ENCODE measurements at places on chromosomes 6 and 20. TPM values are rescaled to one million over a fixed set of nuclear protein-coding genes. Genes with fewer than 3 reads are reported as not detected.

The TFEB gene
- 7.8 TPM for total RNA-seq

The XKR7 gene
- not detected for total RNA-seq

The FOXQ1 gene
- 0.38 TPM for total RNA-seq

The HTR1E gene
- not detected for total RNA-seq

The CYP39A1 gene
- total RNA-seq, result 0.51 TPM

The CLVS2 gene
- total RNA-seq, result 0.16 TPM

The TEAD3 gene
- 32.2 TPM for total RNA-seq

The PTCHD4 gene
- total RNA-seq, result 0.33 TPM

The SLC22A7 gene
- not detected for total RNA-seq

The FAM83C gene
- total RNA-seq, result not detected

The TRIM31 gene
- not detected for total RNA-seq

The NR2E1 gene
- not detected for total RNA-seq

The DOK5 gene
- 1.3 TPM for total RNA-seq

The SLC24A3 gene
- 0.76 TPM for total RNA-seq

The SMOC2 gene
- not detected for total RNA-seq

The ARFRP1 gene
- 39.4 TPM for total RNA-seq

The UNC5CL gene
- 1.1 TPM for total RNA-seq

The APCDD1L gene
- total RNA-seq, result 27.9 TPM

The DDO gene
- 0.25 TPM for total RNA-seq

The CD83 gene
- 1.1 TPM for total RNA-seq

The KHDC1 gene
- total RNA-seq, result 4.2 TPM

The HEY2 gene
- total RNA-seq, result 0.16 TPM

The BFSP1 gene
- 8.6 TPM for total RNA-seq

The WFDC5 gene
- total RNA-seq, result not detected

The SLC22A16 gene
- not detected for total RNA-seq

The RGS17 gene
- 5.2 TPM for total RNA-seq

The TMEM200A gene
- total RNA-seq, result 4.9 TPM

The ALDH5A1 gene
- total RNA-seq, result 2.4 TPM

The SMPDL3A gene
- total RNA-seq, result 7.0 TPM

The MEI4 gene
- not detected for total RNA-seq

The SULF2 gene
- total RNA-seq, result 55.0 TPM

The SLC35F1 gene
- total RNA-seq, result 0.33 TPM
